ENCODE measurements at places on chromosomes 3 and 15.

- no peak for DNase-seq
These were observed 300.4 kb upstream of the STT3B start for GRCh38 chr3:31232055-31233025.

DNA sequence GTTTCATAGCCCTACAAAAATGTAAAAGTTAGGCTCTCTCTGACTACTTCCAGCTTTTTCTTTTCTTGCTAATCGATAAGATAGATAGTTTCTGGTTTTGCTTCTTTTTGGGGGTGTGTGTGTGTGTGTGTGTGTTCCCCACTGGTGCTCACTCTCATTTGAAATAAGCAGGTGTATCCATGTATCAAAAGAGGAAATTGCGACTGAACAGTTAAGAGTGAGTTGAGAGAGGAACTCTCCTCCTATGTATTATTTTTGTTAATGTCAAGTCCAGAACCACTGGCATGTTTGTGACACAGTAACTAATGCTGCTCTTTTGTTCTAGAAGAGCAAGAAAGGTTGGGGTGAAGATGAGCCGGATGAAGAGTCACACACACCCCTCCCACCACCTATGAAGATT lies 96.7 kb upstream of the UMPS start:
- DNase-seq: no peak

DNA sequence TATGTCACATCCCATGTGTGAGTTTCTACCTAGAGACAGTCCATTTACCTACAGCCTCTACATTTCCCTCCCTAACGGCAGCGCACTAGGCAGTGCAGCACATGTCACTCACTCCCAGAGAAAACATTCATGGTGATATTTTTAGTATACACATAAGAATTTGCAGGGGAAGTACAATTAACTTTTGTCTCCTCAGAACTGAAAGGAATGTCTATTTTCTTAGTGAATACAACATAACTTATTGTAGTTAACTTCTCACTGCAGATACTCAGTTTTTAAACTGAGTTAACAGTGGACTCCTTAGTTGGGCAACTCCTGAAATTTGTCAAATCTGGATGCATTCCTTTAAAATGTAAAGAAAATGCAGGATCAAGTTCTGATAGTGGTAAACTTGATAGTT lies 4.5 kb upstream of the ZBTB47 start:
- no peak for DNase-seq

DNA sequence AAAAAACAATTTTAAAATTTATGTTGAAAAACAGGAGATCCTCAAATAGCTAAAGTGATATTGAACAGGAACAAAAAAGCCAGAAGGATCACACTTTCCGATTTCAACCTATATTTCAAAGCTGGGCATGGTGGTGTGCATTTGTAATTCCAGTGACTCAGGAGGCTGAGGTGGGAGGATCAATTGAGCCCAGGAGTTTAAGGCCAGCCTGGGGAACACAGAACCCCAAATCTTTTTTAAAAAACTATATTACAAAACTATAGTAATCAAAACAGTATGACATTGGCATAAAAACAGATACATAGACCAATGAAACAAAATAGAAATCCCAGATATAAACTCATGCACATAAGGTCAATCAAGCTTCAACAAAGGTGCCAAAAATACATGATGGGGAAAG lies 68.4 kb downstream of the MEX3B start:
- no peak for DNase-seq

DNA sequence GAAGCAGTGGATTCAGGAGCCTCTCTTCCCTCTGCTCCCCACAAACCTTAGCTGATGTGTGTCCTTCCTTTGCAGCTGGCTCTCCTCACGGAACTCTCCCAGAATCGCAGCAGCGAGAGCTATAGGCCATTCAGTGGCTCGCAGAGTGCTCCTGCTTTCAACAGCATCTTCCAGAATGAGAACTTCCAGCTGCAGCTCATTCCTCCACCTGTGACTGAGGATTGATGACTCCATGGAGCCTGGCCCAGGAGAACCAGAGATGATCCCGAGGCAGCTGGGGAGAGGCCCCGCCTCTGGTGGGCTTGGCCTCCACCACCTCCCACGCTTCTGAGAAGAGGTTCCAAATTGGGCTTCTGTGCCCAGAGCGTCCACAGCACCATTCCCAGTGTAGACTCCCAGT lies 101.1 kb downstream of the C3orf70 start:
- DNase-seq: no peak

DNA sequence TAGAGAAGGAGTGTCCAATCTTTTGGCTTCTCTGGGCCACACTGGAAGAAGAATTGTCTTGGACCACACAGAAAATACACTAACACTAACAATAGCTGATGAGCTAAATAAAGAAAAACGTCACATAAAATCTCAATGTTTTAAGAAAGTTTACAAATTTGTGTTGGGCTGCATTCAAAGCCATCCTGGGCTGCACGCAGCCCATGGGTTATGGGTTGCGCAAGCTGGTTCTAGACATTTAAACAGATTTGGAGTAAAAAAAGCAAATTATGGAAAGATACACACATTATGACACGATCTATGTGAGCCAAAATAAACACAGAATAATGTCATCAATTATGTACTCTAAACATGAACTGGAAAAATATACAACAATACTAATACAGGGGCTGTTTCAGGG lies 703.3 kb upstream of the LMCD1 start:
- DNase-seq: no peak

GRCh38 chr3:186782542-186783057 lies 777 bp upstream of the EIF4A2 start:
- DNase-seq: no peak

DNA sequence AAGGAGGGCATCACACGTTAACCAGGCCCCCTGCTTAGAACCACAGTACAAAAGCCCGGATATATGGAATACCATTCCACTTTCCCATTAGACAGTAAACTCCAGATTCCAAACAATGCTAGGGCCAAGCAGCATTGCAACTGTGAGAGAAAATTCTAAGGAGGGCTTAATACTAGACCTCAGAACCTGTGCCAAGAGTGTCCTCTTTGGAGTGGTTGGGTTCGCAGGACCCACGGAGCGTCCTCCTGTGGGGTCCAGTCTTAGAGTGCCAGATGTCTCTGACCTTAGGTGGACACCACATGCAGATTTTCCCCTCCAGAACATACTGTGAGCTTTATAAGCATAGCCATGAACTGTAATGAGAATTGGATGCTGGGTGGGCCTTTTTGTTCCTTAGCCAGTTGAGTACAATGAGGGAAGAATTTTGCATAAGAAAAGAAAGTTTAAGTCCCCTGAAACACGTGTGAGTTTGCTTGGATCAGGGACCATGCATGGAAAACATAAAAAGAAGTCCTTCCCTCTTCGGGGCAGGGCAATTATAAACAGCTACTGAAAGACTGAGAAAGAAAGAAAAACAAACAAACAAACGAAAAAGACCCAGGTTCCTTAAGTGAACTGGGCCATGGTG lies 325.7 kb downstream of the NEK10 start:
- DNase-seq: no peak

GRCh38 chr3:172648747-172649146 lies 62.1 kb downstream of the NCEH1 start:
- no peak for DNase-seq

DNA sequence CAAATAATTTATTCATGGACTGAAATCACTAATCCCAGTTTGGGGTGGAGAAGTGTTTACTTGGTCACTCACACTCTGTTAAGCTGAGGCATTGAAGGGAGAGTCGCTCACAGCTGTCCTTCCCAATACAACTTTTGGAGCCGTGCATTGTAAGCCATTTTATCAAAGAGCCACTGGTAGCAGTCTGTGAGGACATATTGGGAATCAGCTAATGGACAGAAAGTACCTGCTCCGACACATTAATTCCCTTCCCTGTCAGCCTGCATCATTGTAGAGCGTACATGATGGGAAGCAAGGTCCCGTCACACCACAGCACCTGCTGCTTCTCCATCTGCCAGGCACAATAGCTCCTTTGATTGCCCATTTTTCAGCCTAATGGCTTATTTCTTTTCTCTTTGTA lies 643.2 kb downstream of the SQOR start:
- no peak for DNase-seq

GRCh38 chr15:89399238-89400115 lies 64.9 kb upstream of the POLG start:
- no peak for DNase-seq
